ENCODE measurements at places on chromosomes 1 and 21.

- no peak for DNase-seq
Measured at GRCh38 chr1:54585181-54586066, 37.4 kb downstream of the ACOT11 start.

DNA sequence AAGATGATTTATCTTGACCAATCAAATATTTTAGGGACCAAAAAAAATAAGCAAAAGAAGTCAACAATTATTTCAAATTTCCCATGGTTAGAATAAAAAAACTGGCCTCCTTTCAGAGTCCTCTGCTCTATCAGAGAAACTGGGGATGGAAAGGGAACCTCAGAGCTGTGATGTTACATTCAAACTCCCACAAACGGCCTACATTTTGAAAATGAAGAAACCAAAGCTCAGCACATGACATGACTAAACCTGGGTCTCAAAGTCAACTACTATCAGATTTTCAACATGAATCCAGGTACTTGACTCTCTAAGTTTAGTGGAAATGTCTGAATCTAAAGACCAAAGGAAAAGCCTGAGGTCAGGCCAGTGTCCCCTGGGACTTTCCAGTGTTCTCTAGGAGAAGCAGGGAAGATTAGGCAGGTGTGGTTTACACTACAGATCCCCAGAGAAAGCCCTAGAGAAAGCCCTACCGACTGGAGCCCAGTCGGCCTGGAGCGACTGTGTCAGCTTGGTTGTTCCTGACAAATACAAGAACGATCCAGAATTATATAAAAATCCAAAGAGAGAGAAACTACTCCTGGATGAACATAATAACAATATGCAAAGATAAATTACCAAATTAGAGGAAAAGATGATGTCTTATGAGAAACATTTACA, 24.8 kb downstream of the JAK1 start:
- DNase-seq: no peak

- no peak for DNase-seq
Measured at GRCh38 chr1:77378723-77379535, 97.1 kb downstream of the AK5 start.

DNA sequence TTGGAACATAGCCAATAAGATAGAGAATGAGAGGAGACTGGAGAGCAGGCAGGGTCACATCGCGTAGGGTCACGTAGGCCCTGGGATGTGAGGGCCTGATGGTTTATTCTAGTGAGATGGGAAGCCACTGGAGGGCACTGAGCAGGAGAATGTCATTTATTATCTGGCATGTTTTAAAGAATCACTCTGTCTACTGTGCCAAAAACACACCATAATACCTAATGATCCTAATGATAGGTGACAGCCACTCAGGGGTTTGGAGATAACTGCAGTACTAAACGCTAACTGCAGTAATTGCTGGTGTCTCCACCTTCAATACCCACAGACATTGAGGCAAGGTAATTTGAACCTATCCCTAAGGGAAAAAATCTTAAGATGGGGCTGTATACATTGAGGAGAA, 185.4 kb downstream of the TTLL7 start:
- DNase-seq: no peak

- no peak for DNase-seq
Measured at GRCh38 chr1:24857507-24858133, 72.5 kb downstream of the RUNX3 start.

DNA sequence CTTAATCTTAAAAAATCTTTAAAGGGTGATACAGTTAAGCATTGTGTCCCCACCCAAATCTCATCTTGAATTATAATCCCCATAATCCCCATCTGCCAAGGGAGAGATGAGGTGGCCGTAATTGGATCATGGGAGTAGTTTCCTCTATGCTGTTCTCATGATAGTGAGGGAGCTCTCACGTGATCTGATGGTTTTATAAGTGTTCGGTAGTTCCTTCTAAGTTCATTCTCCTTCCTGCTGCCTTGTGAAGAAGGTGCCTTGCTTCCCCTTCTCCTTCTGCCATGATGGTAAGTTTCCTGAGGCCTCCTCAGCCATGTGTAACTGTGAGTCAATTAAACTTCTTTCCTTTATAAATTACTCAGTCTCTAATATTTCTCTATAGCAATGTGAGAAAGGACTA, 10.7 kb downstream of the DHRS3 start:
- no peak for DNase-seq

DNA sequence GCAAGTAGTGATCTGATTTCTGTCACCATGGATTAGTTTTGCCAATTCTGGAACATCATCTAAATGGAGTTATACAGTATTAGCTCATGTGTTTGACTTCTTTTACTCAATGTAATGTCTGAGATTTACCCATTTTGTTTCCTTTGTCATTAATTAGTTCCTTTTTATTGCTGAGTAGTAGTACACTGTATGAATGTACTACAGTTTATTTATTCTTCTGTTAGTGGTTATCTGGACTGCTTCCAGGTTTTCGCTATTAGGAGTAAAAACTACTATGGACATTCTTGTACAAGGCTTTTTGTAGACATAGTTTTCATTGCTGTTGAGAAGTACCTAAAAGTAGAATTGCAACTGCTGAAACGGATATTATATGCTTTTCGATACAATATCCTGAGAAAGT, 14.1 kb downstream of the SUCO start:
- DNase-seq: no peak

Measured in activated naive CD4-positive, alpha-beta T cell treated with Interleukin-2 at 50 U/mL for 16 hours (primary cell).